ENCODE measurements at places on chromosomes 2 and 18.
A peak's percentile ranks its signal among the peaks of the same experiment; 100 is the strongest.

GRCh38 chr2:25304826-25305596, 36.7 kb downstream of the DNMT3A start:
- ATAC-seq = no peak

DNA sequence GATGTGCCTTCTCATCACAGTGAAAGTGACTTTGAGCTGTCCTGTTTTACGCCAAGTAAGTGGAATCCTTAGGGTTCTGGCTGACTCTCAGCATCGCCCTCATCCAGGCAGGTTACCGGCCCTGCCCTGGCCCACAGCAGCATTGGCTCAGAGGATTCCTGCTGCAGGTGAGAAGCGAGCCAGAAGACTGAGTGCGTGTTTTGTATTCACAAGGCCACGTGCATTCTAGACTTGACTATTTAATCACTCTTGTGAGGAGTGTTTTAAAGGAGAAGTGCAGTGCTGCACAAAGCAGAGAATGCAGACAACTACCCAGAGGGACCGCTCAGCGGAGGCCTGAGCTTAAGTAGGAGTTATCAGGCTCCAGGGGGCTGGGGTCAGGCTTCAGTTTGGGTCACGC, 48.3 kb downstream of the LAMA3 start:
- ATAC-seq = no peak

- peak; percentile 38 for ATAC-seq
Observed at GRCh38 chr2:175621821-175622220, 380.2 kb downstream of the LNPK start.

DNA sequence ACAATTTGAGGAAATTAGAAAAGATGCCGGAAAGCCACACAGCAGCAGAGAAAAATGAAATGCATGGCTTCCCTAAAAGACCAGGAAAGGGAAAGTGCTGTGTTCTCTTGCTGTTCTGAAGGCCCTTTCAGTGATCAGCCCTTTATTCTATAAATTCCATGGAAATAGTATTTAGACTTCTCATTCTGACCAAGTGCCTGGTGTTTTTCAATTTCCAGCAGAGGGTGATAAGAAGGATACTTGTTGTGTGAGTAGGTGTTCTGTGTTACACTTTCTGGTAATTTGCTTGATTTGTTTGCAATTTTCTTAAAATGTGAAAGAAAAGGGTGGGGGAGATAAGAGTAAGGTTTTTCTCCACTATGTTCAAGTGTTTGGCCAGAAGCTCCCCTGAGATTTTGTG, 504.5 kb downstream of the IRS1 start:
- no peak for ATAC-seq

DNA sequence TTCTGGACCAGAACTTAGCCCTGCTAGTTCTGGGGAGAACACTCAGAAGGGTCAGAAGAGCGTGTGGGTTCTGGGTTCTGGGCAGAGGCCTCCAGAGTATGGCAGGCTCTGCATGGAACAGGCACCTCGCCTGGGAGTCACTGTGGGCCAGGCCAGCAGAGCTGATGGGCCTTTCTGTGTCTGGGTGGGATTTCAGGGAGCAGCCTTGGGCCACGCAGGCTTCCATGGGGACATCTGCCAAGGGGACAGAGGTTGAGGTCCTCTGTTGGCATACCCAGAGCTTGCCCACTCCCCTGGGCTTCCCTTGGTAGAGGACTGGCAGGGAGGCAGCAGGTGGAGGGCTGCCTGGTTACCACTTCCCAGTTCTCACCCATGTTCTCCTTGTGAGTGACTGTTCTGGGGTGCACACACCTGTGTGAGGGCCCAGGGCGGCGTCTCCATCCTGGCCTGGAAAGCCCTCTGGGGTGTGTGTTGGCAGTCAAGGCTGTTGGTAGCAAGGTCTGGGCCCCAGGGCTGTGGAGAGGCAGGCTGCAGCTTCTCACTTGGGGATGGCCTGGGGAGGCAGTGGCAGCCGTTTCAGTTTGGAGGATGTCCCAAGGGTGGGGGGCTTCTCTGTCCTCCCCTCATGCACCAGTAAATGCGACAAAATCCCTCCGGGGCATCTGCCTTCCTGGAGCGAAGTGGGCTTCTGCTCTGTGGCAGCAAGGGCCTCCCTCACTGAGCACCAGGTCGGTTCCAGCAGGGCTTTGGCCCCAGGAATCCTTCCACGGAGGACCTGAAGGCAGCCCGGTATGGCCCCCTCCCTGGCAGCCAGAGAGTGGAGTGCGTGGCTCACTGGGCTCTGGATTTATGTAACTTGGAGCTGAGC, 74.6 kb upstream of the HDAC4 start:
- ATAC-seq = no peak

DNA sequence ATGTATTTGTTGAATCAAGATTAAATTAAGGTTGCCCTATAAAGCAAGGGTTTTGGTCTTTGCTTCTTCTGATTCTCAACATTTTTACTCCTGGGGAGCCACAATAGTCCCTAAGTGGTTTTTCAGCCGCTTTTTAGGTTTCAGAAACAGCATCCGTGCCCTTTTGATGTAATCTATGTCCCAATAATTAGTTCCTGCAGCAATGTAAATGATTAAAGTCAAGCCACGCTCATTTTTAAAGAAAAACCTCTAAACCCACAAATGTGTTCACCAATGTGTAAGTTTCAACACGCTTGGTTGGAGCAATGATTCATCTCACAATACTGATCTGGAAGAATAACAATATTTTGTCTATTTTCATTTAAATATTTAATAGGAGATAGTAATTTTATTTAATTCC, 5.6 kb downstream of the ARL4C start:
- ATAC-seq = no peak

- no peak for ATAC-seq
Observed at GRCh38 chr2:124832521-124832920, 807.4 kb downstream of the CNTNAP5 start.

- ATAC-seq = peak; percentile 87
Observed at GRCh38 chr2:225354281-225354774, 45.2 kb upstream of the NYAP2 start.

DNA sequence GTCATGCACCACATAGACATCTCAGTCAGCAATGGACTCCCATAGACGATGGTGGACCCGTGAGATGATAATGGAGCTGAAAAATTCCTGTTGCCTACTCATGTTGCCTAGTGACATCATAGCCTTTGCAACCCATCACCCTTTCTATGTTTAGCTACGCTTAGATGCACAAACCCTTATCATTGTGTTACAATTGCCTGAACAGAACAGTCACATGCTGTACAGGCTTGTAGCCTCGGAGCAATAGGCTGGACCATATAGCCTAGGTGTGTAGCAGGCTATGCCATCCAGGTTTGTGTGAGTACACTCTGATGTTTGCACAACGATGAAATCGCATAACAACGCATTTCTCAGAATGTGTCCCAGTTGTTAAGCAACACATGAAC, 221.6 kb downstream of the ALPK2 start:
- ATAC-seq = peak; percentile 80

DNA sequence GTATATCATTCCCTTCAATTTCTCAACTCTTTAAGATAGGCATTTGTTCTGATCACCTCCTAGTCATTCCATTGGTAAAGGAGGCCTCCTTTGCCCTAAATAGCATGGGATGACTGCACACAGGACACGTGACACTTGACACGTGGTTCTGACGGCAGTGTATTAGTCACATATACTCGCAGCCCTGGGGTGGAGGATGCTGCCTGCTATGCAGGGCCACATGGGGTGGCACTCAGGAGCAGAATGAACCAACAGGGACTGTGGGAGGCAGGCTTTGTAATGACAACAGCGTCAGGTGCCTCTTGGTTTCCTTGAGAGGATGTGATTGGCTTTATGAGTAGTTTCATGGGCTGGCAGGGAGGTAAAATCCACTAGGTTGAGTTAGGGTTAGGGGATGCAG, 9.3 kb upstream of the KCNS3 start:
- peak; percentile 75 for ATAC-seq

DNA sequence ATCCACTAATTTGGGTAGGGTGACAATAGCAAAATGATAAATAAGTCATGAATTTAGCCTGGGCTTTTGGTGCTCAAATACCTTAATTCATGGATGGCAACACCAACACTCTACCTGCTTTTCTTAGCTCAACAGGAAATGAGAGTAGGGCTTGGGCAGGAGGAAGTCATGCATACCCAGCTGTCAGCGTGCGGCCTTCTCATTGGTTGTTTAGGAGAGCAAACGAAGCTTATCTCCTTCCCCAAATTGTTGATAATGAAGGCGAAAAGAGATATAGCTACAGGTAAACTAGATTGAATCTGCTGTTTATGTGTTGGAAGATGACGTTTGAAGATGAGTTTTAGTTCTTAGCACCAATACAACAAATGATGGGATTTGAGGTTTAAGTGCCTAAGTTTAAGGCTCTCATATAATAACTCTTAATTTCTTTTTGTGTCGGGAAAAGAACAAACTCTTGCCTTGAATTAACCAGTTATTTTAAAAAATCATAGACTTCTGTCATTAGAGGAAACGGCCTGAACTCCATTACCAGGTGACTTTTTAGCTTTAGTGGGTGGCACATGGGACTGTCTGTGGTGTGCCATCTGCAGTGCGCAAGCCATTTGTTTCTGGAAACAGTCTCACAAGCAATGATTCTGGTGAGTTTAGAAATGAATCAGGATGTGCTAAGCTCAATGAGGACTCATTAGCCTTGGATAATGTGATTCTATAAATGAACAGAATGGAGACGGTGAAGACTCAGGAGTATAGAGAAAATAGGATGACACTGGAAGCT, 19.8 kb downstream of the MAP4K4 start:
- no peak for ATAC-seq

DNA sequence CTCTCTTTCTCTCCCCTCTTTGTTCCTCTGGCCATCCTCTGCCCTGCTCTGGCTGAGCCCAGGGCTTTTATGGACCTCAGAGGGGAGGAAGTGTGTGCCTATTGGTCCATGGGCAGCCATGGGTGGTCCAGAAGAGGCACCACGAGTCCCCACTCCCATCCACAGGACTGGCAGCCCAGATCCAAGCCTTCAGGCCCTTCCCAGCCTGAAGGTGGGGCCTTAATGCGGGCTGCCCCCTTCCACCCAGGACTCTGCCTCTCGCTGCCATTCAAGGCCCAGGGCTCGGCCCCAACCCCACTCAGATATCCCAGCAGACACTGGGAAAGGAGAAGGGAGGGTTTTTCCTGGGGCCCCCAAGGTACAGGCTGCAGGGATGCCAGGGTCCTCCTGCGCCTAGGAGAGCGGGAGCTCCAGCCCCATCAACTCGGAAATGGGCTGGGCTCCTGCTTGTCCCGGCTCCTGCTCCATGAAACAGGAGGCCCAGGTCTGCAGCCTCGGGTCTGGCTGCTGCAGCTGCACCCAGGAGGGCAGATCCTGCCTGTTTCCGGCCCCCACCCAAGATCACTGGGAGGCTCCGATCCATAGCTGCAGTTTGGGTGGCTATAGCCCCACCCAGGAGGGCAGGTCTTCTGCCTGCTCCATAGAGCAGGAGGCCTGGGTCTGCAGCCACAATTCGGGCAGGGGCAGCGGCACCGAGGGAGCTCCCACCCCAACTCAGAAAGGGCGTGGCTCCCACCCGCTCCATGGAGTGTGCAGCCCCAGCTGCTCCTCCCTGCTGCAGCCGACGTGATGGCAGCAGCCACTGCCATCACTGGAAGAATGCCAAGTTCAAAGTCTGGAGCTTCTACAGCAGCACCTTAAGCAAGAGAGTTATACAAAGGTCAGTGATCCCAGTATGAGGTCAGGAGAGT, 116.6 kb upstream of the RBBP8 start:
- no peak for ATAC-seq

DNA sequence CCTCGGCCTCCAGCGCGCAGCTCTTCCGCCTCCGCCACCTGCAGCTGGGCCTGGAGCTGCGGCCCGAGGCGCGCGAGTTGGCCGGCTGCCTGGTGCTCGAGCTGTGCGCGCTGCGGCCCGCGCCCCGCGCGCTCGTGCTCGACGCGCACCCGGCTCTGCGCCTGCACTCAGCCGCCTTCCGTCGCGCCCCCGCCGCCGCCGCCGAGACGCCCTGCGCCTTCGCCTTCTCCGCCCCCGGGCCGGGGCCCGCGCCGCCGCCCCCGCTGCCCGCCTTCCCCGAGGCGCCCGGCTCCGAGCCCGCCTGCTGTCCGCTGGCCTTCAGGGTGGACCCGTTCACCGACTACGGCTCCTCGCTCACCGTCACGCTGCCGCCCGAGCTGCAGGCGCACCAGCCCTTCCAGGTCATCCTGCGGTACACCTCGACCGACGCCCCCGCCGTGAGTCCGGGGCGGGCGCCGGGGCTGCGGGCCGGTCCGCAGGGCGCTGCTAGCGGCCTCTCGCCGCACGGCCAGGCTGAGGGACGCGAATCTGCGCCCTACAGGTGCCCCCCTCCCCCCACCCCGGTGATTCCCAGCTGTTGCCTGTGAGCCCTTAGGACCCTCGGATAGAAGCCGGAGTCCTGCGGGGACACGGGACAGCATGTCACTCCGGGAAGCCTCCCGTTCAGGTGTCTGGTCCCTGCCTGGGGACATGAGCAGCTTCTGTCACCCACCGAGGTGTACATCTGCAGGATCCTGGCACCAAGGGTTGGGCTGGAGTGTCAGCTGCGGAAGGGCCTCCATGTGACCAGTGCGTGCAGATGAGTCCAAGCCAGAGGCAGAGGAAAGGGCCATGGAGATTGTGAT, 616 bp downstream of the RNPEPL1 start:
- peak; percentile 30 for ATAC-seq

DNA sequence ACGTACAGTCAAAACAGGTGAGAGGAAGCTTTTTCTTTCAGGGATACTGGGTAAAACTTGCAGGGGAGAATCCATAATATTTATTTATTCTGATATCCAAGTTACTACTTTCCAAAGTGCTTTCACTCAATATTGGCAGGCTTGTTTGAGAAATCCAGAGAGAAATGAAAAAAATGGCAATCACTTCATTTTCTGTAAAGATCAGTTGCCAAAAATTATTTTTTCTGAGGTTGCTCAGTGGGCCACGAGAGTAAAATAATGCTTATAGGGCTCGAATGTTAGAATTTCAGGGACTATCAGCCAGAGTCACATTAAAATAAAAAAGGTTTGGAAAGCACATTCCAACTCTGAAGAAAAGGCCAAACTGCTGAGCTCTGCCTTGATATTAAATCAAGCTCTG, 324.6 kb upstream of the RND3 start:
- ATAC-seq = no peak

- ATAC-seq = no peak
Observed at GRCh38 chr2:136207030-136207623, 89.2 kb upstream of the CXCR4 start.

DNA sequence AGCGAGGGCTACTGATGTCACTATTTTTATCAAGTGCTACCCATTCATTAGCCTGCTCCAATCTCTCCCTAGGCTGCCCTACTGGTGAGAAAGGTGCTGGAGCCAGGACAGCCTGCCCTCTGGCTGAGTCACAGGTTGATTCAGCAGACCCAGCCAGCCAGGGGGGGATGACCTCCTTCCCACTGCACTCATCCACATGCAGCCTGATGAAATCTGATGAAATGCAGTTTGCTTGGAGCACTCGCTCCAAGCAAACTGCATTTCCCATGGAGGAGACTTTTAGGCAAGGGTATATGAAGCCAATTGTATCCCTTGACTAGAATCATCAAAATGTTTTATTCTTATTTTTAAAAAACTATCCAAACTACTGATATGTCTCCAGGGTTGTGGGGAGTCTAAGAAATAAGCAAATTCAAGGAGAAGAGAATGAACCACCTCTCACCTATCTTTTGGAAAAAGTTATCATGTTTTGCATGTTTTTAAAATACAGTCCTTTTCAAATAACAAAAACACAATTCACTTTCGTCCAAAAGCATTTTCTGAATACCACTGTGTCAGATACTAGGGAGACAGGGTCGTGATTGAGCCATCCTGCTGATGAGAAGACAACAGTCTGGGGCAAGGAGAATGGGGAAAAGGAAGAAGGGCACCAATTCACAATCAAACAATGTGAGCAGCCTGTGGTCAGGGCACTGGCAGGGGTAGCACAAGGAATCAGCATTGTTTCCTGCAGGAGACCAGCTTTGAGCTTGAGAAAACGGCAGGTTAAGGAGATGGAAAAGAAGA, 128.3 kb downstream of the AFF3 start:
- peak; percentile 95 for ATAC-seq

All from motor neuron (in vitro differentiated cells).